NCI-H2171 (cell line): ENCODE measurements at places on chromosomes 7 and 10.

- DNase-seq, result no peak
Observed at GRCh38 chr10:59960751-59961150, 54.4 kb upstream of the CCDC6 start.

DNA sequence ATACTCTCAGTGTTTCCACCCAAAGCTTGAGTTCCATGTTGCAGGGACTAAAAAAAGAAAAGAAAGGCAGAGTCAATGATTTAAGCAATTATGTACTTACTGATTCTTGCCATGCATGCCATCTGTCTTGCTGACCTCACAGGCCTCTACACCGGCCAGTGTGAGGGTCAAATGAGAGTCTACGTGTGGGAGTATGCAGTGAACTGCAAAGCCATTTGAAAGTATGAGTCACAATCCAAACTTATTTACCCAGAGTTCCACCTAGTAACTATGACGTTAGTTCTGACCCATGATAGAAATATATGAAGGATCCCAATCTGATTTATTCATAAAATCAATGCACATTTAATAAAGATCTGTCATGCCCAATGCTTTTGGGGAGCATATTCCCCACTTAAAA, 26.5 kb downstream of the PDE1C start:
- DNase-seq, result no peak

DNA sequence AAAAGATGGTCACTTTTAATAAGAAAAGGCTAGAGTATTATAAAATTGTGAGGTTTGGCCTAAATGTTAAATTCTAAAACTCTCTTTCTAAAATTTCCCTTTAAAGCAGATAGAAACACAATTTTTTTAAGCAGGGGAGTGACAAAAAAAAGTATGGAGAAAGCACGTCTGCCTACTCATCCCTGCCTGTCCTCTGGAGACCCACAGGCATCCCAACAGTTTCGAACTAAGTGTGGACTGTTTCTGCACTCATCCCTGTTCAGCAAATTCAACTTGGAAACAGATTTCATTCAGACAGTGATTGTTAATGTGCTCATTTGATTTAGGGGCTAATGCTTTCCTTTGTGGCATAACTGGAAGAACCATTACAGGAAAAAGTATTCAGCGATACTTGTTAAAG, 192.6 kb upstream of the CXCL12 start:
- DNase-seq, result no peak

DNA sequence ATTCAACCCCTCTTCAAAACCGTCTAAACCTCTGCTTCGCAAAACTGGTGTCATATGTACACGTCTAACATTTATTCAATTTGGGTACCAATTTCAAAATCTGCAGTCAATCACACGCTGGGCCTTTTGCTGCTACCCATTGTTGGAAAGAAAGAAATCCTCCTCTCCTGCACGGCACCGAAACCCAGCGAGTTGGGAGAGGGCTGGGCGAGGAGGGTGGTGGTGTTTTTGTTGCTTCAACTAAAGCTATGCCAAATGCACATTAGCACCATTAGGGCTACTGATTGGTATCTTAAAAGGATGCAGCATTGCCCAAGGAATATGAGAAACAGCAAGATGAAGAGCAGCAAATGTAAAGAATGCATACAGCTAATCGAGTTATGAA, 7.8 kb downstream of the EBF3 start:
- DNase-seq, result no peak

DNA sequence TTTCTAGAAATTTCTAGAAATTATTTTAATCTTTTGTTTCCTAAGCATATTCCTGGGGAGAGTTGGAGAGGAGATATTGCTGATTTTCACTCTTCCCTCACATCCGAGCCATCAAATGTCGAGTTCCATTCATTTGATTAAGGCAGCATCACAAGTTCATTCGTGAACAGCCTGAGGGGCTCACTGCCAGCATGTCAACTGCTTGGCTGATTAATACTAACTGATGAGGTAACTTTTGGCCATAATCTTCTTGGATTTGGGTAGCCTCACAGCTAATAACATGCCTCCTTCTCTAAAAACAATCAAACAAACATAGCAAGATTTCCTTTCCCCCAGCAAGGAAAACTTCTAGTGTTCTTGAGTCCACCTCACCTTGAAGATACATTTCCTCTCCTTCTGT, 87.1 kb upstream of the AFAP1L2 start:
- no peak for DNase-seq

DNA sequence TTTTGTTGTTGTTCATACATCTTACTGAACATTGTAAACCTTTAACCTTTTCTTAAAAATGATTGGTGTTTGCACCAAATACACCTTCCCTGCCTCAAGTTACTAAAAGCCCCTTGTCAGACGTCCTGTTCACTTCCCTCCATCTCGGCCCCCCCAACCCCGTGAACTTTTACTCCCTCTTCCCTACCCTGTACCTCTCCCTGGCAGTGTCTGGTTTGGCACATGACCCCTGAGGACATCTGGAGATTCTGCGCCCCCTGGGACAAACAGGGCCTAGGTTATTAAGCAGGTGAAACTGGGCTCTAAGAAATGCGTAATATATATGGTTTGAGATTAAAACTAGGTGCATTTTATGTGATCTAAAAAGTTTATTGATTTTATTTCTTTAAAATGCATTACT, 1.4 kb downstream of the PPP2R2D start:
- no peak for DNase-seq

- DNase-seq, result no peak
Observed at GRCh38 chr10:104089621-104090020, 3.9 kb upstream of the COL17A1 start.

- no peak for DNase-seq
Observed at GRCh38 chr10:119872610-119872859, at the start of gene MCMBP. Gene MCMBP, minus strand, starts transcription at chr10:119872843. Its CDS starts 259 bp downstream, at chr10:119872584.

- no peak for DNase-seq
Observed at GRCh38 chr10:82492647-82493046, 617.7 kb downstream of the NRG3 start.

DNA sequence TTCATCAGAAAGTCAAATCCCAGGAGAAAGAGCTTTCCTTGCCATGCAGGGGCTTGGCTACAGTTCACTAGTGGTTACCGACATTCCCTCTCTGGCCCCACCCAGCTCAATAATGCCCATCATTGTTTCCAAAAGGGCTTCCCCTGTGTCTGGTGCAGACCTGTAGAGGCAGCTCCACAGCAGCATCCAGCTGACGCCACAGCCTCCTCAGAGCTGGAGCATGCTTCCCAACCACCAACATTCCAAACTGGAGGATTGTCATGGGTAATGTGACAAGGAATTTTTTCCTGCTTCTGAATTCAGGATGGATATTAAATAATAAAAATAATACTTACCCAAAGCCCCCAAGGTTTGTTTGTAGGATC, 77.4 kb downstream of the ZNF365 start:
- DNase-seq, result no peak

DNA sequence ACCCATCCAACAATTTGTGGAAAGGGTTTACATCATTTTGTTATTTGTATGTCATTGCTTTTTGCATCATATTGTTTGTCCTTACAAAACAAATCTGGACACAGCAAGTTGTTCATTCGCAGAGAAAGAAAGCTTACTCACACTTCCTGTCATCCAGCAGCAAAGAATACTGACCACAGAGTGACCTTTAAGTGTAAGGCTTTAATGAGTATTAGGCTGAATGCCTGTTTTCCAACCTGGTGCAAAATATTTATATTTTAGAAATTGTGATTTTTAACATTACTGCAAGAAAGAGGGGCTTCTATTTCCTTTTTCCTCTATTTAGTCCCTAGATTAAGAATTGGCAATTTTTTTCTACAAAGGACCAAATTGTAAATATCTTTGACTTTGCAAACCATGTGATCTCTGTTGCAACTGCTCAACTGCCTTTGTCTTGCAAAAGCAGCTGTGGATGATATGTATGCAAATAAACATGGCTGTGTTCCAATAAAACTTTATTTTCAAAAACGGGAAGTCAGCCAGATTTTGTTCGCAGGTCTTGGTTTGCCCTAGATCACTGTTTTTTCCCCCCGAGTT, 27.8 kb upstream of the ITGB1 start:
- no peak for DNase-seq

- no peak for DNase-seq
Observed at GRCh38 chr7:128450409-128450808, 5.3 kb upstream of the HILPDA start.

GRCh38 chr10:110918643-110919348, at the start of gene BBIP1:
Gene BBIP1, minus strand, starts transcription at chr10:110919180. Its CDS starts 1,023 bp downstream, at chr10:110918157.
- peak; percentile 72 for DNase-seq

DNA sequence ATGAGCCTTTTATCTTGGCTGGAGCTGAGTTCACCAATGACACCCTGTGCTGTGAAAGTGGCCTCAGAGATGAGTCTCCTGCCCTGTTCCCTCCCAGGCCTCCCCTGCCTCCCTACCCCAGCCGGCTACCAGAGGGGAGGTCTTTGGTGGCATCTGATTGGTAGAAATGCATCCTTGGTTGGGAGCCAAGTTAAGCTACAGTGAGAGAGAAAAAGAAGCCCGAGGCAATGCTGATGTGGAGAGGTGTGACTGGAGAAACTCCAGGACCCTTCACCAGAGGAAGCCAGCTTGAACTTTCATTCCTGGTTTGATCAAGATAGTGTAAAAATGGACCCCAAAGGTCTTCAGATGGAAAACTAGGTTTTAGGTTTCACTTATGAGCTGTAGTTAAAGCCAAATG, 191.1 kb upstream of the TCF7L2 start:
- no peak for DNase-seq

- DNase-seq, result no peak
Observed at GRCh38 chr10:11208908-11209829, 191.5 kb downstream of the CELF2 start.
